ENCODE measurements at places on chromosomes 2 and 18.

DNA sequence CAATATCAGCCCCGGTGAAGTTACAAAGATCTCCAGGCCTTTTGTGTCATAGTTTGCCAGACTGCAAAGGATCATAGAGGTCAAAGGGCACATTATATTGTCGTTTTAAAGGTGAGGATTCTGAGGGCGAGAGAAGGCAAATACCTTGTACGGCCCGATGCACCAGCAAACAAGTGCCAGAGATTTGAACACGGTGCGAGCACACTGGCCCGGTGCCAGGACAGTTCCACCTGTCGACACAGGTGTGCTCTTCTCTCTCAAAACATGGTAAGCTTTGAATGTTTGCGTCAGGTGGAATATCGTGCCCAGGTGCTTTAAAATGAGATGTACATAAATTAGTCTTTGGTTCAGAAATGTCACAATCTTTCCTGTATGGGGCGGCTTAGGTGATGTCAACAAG is 776.1 kb upstream of the ID2 start:
- no peaks in the 10 kb centered on the region for H3K4me1 ChIP-seq
- H3K27ac ChIP-seq = no peak overlapping the region
- no peaks in the 10 kb centered on the region for H3K36me3 ChIP-seq
- DNase-seq = no peak
- H3K27me3 ChIP-seq = no peaks in the 10 kb centered on the region

GRCh38 chr2:138421971-138422335 is 79.6 kb upstream of the SPOPL start:
- H3K4me1 ChIP-seq = no peaks in the 10 kb centered on the region
- H3K27me3 ChIP-seq = no peaks in the 10 kb centered on the region
- DNase-seq = no peak
- no peaks in the 10 kb centered on the region for H3K36me3 ChIP-seq
- no peak overlapping the region for H3K27ac ChIP-seq

- no peaks in the 10 kb centered on the region for H3K4me1 ChIP-seq
- DNase-seq = no peak
- H3K27me3 ChIP-seq = no peaks in the 10 kb centered on the region
- H3K27ac ChIP-seq = no peak overlapping the region
Observed at GRCh38 chr2:230010501-230010900, 58.2 kb downstream of the SLC16A14 start.

DNA sequence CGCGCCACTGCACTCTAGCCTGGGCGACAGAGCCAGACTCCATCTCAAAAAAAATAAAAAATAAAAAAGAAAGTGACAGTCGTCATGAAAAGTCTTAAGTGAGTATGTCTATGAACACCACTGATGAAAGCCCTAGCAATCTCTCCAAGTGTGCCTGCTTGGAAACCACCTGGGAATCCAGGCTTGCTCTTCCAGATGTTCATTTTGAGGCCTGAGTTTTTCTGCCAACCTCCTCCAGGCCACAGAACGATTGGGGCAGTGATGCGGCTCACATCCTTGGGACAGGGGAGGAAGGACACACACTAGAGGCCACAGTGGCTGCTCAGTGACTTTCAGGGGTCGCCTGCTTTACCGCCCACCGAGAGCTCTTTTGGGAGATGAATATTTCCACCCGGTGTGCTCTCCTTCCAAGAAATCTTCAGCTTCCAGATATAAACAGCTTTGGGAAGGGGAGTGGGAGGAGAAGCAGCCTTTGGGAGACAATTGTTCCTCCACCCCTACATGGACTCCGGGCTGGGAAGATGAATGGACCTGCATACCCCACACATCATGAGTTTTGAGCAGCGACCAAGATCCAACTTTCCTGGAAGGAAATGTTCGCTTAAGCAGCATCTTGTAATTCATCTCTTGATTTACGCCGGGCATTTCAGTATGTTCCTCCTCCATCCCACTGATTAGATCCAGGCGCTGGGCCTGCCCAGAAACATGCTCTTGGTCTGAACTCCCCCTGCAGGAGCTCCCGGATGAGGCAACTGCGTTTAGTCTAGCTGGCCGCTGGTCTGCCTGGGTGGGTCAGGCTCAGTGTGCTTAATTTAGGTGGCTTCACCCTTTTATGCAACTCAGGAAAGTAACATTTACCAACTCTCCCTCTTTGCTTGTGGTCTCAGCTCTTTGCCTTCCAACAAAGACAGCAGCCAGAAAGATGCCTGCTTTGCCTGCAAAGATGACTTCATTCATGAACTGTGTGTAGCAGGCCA is 6.2 kb upstream of the ARMC9 start:
- H3K4me3 ChIP-seq = no peak overlapping the region
- peaks cover 5% of the 10 kb centered on the region for H3K4me1 ChIP-seq
- no peak overlapping the region for H3K27ac ChIP-seq
- peak; percentile 79 for DNase-seq

DNA sequence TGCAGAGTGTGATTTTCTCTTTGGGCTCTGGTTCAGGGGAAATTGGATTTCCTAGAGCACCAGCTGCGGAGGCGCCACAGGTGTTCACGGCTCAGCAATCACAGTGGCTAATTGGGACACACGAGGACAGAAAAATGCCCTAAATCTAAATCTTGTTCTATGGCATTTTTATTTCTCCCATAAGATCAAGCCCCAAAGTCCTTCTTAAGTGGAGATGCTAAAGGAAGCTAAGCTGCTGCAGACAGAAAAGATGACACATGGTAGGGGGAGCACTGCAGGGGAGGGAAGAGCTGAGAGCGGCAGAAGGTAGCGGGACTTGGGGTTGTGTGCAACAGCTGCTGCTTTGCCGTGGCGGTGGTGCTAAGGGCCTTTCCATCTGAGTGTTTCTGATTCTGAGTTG is 280.6 kb downstream of the MYT1L start:
- no peaks in the 10 kb centered on the region for H3K27me3 ChIP-seq
- H3K4me3 ChIP-seq = no peak overlapping the region
- H3K36me3 ChIP-seq = no peaks in the 10 kb centered on the region
- no peak overlapping the region for H3K27ac ChIP-seq
- no peak for DNase-seq

- H3K27me3 ChIP-seq = no peaks in the 10 kb centered on the region
- no peak overlapping the region for H3K4me3 ChIP-seq
- no peak for DNase-seq
- H3K4me1 ChIP-seq = no peaks in the 10 kb centered on the region
- no peaks in the 10 kb centered on the region for H3K36me3 ChIP-seq
Observed at GRCh38 chr2:139080244-139080643, 300.1 kb upstream of the NXPH2 start.

GRCh38 chr2:58089081-58089480 is 42.5 kb downstream of the VRK2 start:
- H3K27me3 ChIP-seq = no peaks in the 10 kb centered on the region
- H3K36me3 ChIP-seq = no peaks in the 10 kb centered on the region
- H3K4me3 ChIP-seq = no peak overlapping the region
- H3K27ac ChIP-seq = no peak overlapping the region
- no peaks in the 10 kb centered on the region for H3K4me1 ChIP-seq

DNA sequence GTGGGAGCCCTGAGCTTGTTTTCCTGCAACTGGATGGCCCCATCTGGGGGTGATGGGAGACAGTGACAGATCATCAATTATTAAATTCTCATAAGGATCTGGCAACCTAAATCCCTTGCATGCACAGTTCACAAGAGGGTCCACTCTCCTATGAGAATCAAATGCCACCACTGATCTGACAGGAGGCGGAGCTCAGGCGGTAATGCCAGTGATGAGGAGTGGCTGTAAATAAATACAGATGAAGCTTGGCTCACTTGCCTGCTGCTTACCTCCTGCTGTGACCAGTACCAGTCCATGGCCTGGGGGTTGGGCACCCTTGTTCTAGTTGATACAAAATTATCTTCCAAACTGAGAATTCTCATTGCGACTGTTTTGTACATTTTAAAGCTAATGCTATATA is 258.6 kb downstream of the CTNNA2 start:
- no peaks in the 10 kb centered on the region for H3K4me1 ChIP-seq
- no peaks in the 10 kb centered on the region for H3K27me3 ChIP-seq
- no peaks in the 10 kb centered on the region for H3K36me3 ChIP-seq
- no peak overlapping the region for H3K4me3 ChIP-seq
- no peak overlapping the region for H3K27ac ChIP-seq
- DNase-seq = no peak

- H3K27me3 ChIP-seq = no peaks in the 10 kb centered on the region
- no peak overlapping the region for H3K27ac ChIP-seq
- DNase-seq = no peak
- H3K4me1 ChIP-seq = peaks cover 8% of the 10 kb centered on the region
- H3K4me3 ChIP-seq = no peak overlapping the region
- peaks cover 3% of the 10 kb centered on the region for H3K36me3 ChIP-seq
Observed at GRCh38 chr2:205744074-205744591, 61.8 kb downstream of the NRP2 start.

GRCh38 chr18:28065031-28065792 is 111.7 kb downstream of the CDH2 start:
- H3K36me3 ChIP-seq = no peaks in the 10 kb centered on the region
- H3K27me3 ChIP-seq = no peaks in the 10 kb centered on the region
- no peak overlapping the region for H3K27ac ChIP-seq
- peaks cover 3% of the 10 kb centered on the region for H3K4me1 ChIP-seq
- DNase-seq = no peak
- H3K4me3 ChIP-seq = no peak overlapping the region

DNA sequence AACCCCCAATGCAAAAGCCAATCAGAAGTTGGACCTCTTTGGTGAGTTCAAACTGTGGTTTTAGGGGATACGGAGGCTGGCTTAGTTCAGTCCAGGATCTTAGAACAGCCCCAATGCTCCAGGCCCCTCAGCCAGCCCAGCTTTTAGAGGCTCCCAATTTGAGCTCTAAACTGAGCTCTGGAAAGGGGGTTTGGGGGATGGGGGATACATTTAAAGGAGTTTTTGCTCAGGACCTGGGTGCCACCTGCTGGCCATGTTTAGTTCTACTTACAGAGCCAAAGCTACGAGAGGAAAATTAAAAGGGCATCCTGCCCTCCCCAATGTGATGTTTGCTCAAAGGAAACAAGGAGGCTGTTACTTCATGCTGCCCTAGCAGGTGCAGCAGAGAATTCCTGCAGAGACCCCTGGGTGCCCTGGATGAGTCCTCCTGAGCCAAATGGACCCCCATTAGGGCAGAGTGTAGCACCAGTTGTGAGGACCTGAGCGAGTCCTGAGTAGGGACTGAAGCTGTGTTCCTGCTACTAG is 15.9 kb upstream of the TMEM214 start:
- H3K27me3 ChIP-seq = no peaks in the 10 kb centered on the region
- DNase-seq = peak; percentile 61
- H3K36me3 ChIP-seq = no peaks in the 10 kb centered on the region
- peaks cover 5% of the 10 kb centered on the region for H3K4me1 ChIP-seq
- H3K27ac ChIP-seq = no peak overlapping the region

DNA sequence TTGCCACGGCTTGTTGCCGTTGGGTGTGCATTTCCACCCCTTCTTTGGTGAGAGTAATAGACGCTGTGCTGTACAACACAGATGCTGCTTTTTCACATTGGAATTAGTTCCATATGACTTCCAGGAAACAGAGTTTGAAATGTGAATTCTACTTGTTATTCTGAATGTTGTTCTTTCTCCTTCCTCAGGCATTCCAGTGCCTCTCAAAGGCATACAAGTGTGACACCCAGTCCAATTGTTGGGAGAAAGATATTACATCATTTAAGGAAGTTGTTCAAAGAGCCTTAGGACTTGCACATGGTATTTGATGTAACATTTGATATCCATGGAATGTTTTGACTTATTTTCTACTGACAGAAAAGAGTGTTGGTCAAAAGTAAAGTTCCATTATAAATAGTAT is 134.4 kb upstream of the LTBP1 start:
- no peaks in the 10 kb centered on the region for H3K27me3 ChIP-seq
- no peak overlapping the region for H3K27ac ChIP-seq
- H3K4me1 ChIP-seq = no peaks in the 10 kb centered on the region
- H3K4me3 ChIP-seq = no peak overlapping the region
- DNase-seq = no peak

GRCh38 chr18:50970006-50970405 is 2.2 kb downstream of the ELAC1 start:
- no peak for DNase-seq
- H3K4me1 ChIP-seq = peaks cover 3% of the 10 kb centered on the region
- H3K4me3 ChIP-seq = no peak overlapping the region

- no peak for DNase-seq
- no peak overlapping the region for H3K27ac ChIP-seq
- H3K36me3 ChIP-seq = no peaks in the 10 kb centered on the region
- H3K4me1 ChIP-seq = no peaks in the 10 kb centered on the region
- H3K27me3 ChIP-seq = no peaks in the 10 kb centered on the region
Observed at GRCh38 chr2:156553714-156554442, 117.7 kb downstream of the GPD2 start.

GRCh38 chr2:174635776-174636404 is 38.3 kb upstream of the WIPF1 start:
- H3K4me3 ChIP-seq = no peak overlapping the region
- DNase-seq = no peak
- H3K27ac ChIP-seq = no peak overlapping the region
- H3K4me1 ChIP-seq = no peaks in the 10 kb centered on the region
- H3K27me3 ChIP-seq = no peaks in the 10 kb centered on the region
- no peaks in the 10 kb centered on the region for H3K36me3 ChIP-seq

- no peaks in the 10 kb centered on the region for H3K4me1 ChIP-seq
- no peaks in the 10 kb centered on the region for H3K27me3 ChIP-seq
- H3K27ac ChIP-seq = no peak overlapping the region
- H3K4me3 ChIP-seq = no peak overlapping the region
Observed at GRCh38 chr18:58400331-58400870, 228.5 kb downstream of the ALPK2 start.

GRCh38 chr2:101740555-101740964 is 43.1 kb downstream of the MAP4K4 start:
- no peaks in the 10 kb centered on the region for H3K27me3 ChIP-seq
- peaks cover 16% of the 10 kb centered on the region for H3K4me1 ChIP-seq
- no peak for DNase-seq
- H3K36me3 ChIP-seq = no peaks in the 10 kb centered on the region

DNA sequence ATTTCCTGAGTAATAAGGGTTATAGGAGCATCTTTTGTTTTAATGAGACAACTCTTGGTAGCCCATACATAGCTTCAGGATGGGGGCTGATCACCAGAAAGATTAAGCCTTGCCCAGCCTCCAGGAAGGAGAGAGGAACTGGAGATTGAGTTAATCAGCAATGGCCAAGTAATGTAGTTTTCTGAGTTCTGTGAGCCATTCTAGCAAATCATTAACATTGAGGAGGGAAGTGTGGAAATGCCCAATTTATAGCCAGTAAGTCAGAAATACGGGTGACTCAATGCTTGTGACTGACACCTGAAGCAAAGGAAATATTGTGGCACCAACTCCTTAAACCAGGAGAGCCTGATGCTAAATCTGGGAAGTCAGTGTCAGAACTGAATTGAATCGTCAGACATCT is 205.1 kb upstream of the SRD5A2 start:
- H3K4me3 ChIP-seq = no peak overlapping the region
- H3K27me3 ChIP-seq = no peaks in the 10 kb centered on the region
- no peaks in the 10 kb centered on the region for H3K36me3 ChIP-seq
- no peak for DNase-seq
- no peak overlapping the region for H3K27ac ChIP-seq

- H3K4me3 ChIP-seq = no peak overlapping the region
- H3K36me3 ChIP-seq = no peaks in the 10 kb centered on the region
- H3K27me3 ChIP-seq = no peaks in the 10 kb centered on the region
- no peak overlapping the region for H3K27ac ChIP-seq
- DNase-seq = no peak
Observed at GRCh38 chr2:164826293-164827243, 15.1 kb downstream of the COBLL1 start.
